ENCODE measurements at places on chromosomes 5 and 9. TPM values are rescaled to one million over a fixed set of nuclear protein-coding genes. Genes with fewer than 3 reads are reported as not detected.

ADAMTS2 gene
- total RNA-seq: not detected

PCDHB1 gene
- total RNA-seq: not detected

PCDHGB6 gene
- 2.1 TPM for total RNA-seq

C9 gene
- total RNA-seq: 0.25 TPM

DAB2 gene
- total RNA-seq: 100 TPM

LECT2 gene
- total RNA-seq: not detected

LTC4S gene
- total RNA-seq: 0.66 TPM

DDX41 gene
- 107 TPM for total RNA-seq

PDE4D gene
- 22.4 TPM for total RNA-seq

ADAMTS12 gene
- total RNA-seq: 0.39 TPM

SH2D3C gene
- total RNA-seq: 58.3 TPM

GFI1B gene
- not detected for total RNA-seq

GLDC gene
- total RNA-seq: 19.4 TPM

FOXD4L3 gene
- total RNA-seq: not detected

DDX4 gene
- total RNA-seq: not detected

LURAP1L gene
- total RNA-seq: 3.3 TPM

MARCOL gene
- total RNA-seq: not detected

ITGA2 gene
- total RNA-seq: 107 TPM

SPINK6 gene
- not detected for total RNA-seq

GAS1 gene
- total RNA-seq: 0.13 TPM

DEPDC1B gene
- total RNA-seq: 22.6 TPM

RBM22 gene
- total RNA-seq: 18.9 TPM

CER1 gene
- total RNA-seq: not detected

MEIKIN gene
- not detected for total RNA-seq

ECM2 gene
- 0.18 TPM for total RNA-seq

PDE8B gene
- not detected for total RNA-seq
